Left cardiac atrium (tissue), 4 donors: ENCODE measurements at places on chromosomes 13 and 19. TPM values are rescaled to one million over a fixed set of nuclear protein-coding genes. Genes with fewer than 3 reads are reported as not detected.

Gene ATP4A
- not detected for total RNA-seq

Gene CUL4A
- 73.9 TPM for total RNA-seq

Gene OR4F17
- not detected for total RNA-seq

Gene ISYNA1
- 44.6 TPM for total RNA-seq

Gene JAK3
- total RNA-seq = 7.0 TPM

Gene ZNF575
- total RNA-seq = 1.1 TPM

Gene SHISA7
- total RNA-seq = not detected

Gene KRTDAP
- total RNA-seq = not detected

Gene BAX
- total RNA-seq = 36.1 TPM

Gene PCDH8
- not detected for total RNA-seq

GRCh38 chr13:33377825-33378224 lies 92.3 kb upstream of the STARD13 start:
- no peak for DNase-seq

DNA sequence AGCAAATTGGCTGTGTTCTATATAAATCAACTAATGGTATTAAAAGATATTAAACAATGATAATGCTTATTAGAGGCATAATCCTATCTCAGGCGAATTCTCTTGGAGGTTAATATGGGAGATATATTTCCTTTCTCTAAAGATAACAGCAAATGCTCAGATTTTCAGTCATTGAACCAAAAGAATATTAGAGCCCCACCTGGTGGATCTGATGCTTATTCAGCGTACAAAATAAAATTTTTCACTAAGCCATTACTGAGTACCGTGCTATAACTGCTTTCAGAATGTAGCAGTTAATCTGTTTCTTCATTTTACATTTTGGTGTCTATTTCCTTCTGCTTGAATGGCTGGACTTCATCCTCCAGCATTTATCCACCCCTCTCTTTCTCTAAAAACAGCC lies 143.3 kb upstream of the IPO5 start:
- DNase-seq = no peak

DNA sequence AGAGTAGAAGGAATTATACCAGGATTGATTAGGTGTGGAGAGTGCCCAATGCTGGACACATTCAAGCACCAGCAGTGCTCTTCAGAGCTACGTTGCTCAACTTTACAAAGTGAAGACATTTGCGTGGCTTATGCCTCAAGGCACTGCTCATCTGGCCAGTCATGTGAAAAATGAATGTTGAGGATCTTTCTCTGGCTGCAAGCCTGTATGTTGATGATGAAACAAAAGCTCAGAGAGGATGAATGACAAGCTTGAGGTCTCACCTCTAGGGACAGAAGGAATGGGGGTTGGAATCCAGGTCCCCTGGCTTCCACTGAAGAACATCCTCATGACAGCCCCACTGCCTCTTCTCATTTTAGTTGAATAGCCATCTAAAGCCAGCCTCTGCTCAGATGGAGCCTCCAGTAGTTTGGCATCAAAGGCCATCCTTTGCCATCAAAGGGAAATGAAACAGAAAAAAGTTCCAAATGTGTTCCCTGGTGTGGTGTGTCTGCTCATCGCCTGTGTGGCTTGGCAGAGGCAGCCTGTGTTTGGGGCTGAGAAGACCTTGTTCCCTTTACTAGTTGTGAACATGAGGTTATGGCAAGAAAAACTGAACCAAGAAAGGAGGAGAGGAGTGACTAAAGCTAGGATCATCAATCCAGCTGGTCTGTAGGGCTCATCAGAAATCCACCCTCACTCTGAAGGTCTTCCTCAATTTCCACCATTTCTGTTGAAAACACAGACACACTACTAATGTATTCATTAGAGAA lies 114.0 kb upstream of the KL start:
- DNase-seq = peak; percentile 20

GRCh38 chr19:39546599-39546998 lies 6.6 kb upstream of the EID2 start:
- DNase-seq = no peak

DNA sequence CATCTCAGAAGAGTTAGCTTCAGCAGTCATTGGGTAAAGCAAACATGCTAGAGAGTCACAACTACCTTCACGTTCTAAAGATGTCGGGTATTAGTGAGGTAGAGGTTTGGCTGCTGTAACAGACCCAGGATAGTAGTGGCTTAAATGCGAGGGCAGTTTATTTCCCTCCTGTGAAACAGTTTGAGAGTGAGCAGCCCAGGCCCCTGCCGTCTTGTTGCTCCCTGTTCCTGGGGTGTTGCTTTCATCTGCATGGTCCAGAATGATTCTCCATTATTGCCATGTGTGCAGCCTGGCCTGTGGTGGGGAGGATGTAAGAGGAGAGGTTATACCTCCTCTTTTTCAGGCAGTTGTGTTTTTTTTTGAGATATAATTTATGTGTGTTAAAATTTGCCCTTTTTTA lies 63.7 kb downstream of the SIPA1L3 start:
- DNase-seq = no peak

DNA sequence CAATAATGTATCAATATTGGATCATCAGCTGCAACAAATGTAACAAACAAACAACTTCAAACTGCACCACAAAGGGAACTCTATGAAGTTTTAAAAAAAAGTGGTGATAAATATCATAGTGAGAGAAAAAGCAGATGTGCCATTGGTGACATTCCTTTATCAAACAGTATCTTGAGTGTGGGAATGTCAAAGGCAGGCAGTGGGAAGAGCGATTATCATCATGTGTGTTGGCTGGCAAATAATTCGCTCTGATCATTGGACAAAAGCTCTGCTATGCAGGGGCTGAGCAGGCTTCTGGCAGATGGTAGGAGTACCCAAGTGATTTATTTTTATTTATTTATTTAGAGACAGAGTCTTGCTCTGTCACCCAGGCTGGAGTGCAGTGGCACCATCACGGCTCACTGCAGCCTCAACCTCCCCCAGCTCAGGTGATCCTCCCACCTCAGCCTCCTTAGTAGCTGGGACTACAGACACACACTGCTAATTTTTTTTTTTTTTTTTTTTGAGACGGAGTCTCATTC lies 55.9 kb upstream of the RANBP3 start:
- DNase-seq = no peak

DNA sequence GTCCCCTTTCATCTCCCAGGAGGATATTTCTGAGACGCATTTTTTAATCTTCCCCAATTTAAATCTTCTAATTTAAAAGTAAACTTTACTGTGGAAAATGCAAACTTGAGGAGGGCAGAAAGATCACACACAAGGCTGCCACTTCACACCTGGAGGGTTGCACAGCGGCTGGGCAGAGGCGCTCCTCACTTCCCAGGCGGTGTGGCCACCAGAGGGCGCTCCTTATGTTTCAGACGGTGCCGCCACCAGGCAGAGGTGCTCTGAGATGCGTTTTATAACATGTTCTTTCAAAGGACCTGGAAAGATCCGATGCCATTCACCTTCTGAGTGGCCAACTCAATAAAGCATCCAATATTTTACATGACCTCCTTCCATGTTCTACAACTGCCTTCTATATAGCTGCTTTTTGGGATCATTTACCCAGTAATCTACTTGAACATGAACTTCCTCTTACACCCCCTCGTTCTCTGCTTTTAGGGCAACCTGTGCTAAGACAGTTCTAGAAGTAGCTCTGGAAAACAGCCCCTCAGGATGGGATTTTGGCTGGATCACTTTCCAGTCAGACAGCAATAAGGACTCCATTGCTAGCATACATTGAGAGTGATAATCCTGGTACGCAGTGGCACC lies 14.8 kb upstream of the MTUS2 start:
- peak; percentile 49 for DNase-seq

- no peak for DNase-seq
Observed at GRCh38 chr19:11290256-11290655, 5.7 kb upstream of the TSPAN16 start.

DNA sequence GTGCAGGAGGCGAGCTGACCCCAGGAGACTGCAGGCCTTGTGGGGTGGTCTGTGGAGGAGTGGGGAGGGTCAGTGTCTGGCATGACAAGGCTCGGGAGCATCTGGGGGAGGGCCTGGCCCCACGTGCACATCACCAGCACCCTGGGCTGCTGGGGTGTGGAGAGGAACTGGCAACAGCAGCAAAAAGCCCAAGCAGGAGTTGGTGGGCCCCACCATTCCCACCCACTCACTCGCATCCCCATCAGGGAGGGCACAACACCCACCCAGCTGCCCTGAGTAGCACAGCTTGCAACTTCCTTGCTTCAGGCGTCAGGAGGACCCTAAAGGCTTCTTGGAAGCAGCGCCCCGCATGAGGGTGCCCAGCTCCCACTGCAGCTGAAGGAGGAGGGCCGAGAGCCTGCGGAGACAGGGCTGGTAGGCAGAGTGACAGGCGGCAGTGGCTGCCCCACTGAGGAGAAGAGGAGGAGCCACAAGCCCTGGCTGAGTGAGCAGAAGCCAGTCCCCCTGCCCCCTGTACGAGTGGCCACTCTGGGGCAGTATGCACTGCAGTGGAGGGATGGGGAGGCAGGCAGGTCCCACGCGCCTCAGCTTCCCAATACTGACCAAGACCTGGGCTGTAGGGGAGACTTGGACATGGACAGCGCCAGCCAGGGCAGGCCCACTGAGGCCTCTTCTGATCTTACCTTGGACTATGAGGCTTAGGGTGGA lies 26.5 kb downstream of the ELL start:
- no peak for DNase-seq

DNA sequence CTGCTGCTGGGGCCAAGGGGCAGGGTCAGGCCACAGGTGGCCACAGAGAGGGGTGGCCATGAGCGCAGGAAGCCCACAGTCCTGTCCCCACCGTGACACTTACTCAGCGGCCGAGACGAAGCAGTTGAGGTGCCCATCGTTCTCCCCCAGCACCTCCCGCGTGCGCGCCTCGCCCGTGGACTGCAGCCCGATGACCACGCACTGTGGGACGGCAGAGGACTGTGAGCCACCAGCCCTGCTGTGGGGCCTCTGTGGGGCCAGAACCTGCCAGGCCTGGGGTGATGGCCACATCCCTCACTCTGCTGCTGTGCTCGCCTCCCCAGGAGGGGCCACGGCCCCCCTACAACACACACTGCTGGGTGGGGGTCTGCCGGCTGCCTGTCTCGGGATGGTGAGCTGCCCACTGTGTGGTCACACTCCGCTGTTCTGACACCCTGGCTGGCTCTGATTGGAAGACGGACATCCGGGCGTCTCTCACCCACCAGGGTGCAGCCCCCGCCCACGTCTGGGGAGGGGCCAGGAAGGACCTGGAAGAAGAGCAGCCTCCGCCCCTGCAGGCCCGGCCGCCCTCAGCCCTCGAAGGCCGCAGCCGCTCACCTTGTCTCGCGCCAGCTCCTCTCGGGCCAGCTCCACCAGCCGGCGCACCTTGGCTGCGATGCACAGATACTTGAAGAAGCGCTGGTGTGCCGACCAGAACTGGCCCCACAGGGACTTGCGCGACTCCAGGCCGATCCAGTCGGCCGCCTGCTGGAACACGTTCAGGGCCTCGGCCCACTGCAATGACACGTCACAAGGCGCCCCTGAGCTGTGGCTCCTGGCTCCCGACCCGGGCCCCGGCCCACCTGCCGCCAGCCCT lies 13.2 kb downstream of the GPX4 start:
- peak; percentile 22 for DNase-seq

DNA sequence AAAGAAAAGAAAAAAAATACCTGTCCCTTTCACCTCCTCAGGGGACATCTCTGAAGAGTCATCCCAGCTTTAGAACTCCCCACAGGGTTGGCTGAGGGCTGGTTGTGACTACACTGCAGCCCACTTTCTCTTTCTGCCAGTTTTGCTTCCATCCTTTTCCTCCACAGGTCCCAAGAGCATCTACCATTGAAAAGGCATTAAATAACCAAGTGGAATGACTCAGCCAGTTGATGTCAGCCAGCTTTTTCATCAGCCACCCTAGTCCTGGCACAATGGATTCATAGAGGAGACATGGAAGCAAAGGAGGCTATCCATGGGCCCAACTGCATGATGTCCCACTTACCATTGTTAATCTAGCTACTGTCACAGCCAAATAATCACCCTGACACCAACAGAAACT lies 9.2 kb upstream of the RCBTB1 start:
- DNase-seq = no peak

DNA sequence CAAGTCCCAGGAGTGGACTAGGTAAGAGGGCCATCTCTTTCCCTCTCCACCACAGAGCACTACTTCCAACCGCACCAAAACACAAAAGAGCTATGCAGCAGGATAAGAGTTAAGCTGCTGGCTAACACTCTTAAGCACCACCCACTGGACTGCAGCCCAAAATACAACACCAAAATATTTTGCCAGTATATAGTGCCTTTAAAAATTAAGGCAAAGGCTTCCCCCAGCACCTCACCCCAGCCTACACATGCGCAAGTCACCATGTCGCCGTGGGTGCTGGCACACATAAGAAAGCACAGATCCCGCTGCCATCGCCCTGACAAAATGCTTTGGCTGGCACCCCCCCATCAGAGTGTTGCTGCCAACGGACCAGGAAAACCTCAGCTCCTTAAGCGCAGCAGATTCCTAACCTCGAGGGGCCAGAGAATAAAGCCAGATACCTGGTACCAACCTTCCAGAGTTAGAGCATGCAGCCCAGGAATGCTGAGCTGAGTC lies 608.3 kb downstream of the PCDH17 start:
- no peak for DNase-seq

GRCh38 chr13:61810065-61810464 lies 394.4 kb upstream of the PCDH20 start:
- DNase-seq = no peak

DNA sequence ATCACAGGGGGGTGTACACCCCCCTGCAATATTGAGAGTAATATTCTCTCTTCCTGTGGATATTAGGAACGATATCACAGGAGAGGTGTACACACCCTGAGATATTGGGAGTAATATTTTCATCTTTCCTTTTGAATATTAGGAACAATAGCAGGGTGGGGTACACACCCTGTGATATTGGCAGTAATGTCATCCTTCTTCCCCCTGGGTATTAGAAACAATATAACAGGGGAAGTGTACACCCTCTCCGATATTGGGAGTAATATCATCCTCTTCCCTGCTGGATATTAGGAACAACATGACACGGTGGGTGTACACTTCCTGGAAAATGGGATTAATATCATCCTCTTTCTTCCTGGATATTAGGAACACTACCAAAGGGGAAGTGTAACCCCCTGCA lies 57.8 kb upstream of the CEACAM21 start:
- DNase-seq = no peak

GRCh38 chr13:29704648-29705047 lies 109.2 kb upstream of the SLC7A1 start:
- DNase-seq = no peak

DNA sequence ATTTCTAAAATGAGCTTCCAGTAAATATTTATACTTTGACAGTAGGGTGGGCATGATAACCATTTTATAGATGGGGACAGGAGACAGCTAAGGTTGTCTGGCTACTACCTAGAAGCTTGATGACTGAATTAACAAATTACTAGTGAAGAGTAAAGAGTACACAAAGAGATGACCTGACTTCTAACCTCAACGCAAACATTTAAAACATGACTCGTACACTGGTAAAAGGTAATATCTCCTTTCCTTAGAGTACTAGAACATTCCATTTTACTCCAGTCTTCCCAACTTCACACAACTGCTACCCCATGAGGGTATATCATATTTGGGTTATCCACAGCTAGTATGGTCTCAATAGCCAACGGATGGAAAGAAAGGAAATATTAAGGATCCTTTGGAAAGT lies 258.9 kb downstream of the FOXO1 start:
- no peak for DNase-seq

GRCh38 chr13:75836441-75836840 lies 200.3 kb downstream of the LMO7 start:
- no peak for DNase-seq
